ENCODE measurements at places on chromosomes 1 and 21. TPM values are rescaled to one million over a fixed set of nuclear protein-coding genes. Genes with fewer than 3 reads are reported as not detected.

Gene PAQR6
- 2.0 TPM for total RNA-seq

Gene TNNI3K
- not detected for total RNA-seq

Gene CD52
- 7.5 TPM for total RNA-seq

Gene HSD3B2
- 0.32 TPM for total RNA-seq

Gene FABP3
- 0.36 TPM for total RNA-seq

Measured in esophagus mucosa (tissue), 1 donor.